ENCODE measurements at places on chromosomes 2 and 18.
A peak's percentile ranks its signal among the peaks of the same experiment; 100 is the strongest.

DNA sequence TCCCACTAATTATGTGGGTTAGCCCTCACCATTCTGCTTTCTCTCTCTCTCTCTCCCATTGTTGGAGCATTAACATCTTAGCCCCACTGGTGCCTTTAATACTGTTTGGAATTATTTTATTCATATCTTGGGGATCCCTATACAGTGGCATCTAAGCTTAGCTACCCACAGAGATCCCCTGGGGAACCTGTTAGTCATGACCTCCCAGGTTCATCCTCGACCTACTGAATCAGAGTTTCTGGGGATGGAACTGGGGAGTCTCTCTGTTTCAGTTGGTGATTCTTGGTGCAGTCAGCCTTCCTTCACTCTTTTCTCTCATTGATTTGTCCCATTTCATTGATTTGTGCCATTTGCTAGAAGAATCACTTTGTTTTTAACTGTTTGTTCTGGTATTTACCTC is 137.3 kb downstream of the PLCL1 start:
- no peak for DNase-seq

GRCh38 chr18:22170421-22171257 is 1.2 kb downstream of the GATA6 start:
- no peak for DNase-seq

DNA sequence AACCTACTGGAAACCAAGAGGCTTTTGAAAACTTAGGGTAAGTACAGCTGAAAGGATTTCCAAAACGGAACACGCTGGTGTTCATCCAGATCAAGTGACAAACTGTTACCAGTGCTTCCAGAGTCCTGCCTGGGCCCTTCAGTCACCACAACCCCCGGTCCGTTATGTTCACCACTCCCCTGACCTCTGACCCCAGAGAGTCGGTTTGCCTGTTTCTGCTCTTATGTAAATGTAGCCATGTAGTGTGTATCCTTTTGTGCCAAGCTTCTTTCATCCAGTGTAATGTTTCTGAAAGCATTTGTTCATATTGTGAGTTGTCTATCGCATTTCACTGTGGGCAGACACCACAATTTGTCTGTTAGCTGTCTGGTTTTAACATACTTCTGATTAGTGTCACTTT is 217.5 kb downstream of the NCK2 start:
- no peak for DNase-seq

DNA sequence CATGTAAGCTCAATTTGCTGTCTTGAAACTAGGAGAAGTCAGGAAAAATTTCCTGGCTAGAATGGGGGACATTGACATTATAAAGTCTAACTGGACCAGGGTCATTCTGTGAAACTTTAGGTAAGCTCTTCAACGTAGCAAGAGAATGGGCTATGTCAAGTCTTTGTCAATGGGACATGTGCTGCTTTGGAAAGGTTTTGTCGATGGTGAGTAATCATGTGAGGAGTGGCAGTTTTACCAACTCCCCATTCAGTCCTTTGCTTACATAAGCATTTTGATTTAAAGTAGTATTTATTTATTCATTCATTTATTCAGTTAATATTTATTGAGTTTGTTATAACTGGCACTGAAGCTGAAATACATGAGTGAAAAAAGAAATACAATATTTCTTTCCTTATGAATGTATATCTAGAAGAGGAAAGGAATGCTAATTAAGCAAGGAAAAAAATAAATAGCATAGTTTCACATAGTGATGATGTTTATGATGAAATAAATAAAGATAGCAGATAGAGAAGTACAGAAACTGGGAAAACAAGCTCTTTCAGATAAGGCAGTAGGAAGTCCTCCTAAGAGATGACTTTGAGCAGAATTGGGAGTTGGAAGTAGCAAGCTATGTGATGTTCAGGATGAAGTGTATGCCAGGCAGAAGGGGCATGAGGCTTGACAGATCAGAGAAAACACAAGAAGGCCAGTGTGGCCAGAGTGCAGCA is 25.4 kb upstream of the RAB27B start:
- no peak for DNase-seq

GRCh38 chr2:66387016-66387753 is 47.7 kb upstream of the MEIS1 start:
- no peak for DNase-seq

DNA sequence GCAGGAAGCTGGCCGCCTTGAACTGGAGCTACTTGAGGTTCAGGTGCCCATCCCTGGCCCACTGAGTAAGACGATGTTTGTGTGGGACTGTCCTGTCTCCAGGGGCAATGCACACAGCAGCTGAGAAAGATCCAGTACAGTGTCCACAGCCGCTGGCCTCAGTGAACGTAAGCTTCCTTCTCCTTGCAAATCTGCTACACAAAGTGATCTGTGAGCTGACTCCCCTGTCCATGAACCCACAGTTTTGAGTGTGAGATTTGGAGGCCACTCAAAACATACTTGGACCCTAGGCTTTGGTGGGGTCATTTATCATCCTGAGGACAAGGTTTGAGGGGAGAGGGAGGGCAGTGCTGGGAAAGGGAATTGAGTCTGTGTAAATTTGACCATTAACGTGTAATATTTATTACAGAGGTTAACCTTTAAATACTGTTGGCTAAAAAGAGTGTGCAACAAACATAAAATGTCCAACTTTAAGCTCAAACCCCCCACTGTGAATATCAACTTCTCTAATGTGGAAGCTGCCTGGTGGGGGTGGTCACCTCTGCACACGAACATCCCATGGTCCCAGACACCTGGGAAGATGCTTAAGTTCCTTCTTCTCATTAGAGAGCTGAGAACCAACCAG is 4.9 kb upstream of the CYS1 start:
- DNase-seq: no peak

DNA sequence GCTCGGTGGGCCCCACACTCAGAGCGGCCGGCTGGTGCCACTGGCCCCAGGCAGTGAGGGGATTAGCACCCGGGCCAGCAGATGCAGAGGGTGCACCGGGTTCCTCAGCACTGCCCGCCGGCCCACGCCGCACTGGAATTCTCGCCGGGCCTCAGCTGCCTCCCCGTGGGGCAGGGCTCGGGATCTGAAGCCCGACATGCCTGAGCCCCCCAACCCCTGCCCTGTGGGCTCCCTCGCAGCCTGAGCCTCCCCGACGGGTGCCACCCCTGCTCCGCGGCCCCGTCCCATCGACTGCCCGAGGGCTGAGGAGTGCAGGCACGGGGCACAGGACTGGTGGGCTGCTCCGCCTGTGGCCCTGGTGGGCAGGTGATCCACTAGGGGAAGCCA is 37.6 kb upstream of the TWSG1 start:
- no peak for DNase-seq

DNA sequence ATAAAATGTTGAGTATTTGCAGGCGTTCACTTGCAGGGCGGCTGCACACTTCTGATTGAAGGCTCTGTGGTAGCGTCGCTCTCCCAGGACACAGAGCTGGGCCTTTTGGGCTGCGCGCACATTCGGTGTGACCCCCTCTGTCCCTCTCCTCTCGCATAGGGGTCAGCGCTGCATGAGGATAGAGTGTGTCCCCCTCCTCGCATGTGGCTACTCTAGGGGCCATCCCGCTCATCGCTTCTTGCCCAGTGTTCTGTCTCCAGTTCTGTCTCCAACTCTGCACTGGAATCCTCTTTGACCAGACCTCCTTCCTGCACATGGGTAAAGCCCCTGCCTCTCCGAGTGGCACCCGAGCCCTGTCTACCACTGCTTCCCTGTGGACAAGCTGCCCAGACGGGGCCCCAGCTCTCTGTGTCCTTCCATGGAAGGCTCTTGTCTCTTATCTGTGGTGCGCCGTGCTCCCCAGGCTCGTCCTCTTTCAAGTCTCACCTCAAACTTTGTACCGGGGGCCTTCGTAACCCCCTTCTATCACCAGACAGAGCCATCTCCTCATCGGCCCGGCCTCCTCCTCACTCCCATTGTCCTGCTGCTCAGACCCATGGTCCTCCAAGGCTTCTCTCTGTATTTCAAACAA is 278.0 kb upstream of the HDAC4 start:
- peak; percentile 9 for DNase-seq

DNA sequence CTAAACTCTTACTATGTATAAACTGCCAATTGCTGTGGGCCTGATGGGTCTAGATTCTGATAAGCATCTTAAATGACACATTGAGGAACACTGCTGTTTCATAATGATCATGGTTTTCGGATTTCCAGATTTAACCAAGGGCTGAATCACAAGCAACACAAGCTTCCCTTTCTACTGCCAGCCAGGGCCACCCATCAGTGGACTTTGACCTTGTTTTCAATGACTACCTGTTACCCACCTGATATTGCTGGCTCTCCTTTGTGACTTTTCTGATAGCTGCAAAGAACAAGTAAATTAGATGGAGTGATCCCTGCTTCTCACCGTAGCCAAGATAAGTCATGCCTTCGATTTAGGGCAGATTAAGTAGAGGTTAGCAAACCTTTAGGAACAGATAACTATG is 259.0 kb downstream of the PAX3 start:
- DNase-seq: no peak

DNA sequence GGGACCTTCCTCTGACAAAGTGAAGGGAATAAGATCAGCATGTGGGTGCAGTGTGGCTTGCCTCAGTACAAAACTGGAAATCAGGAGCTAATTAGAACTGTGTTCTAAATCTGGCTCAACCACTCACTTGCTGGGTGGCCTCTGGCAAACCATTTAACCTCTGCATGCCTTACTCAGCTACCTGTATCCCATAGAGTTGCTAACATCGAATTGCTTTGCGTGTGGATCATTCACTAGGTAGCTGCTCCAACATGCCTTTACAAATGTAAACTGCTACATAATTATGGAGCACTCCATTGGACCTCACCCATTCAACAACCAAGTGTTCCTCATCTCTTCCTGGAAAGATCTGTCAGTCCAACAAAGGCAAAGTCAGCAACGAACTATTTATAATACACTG is 19.0 kb downstream of the PLEKHM3 start:
- no peak for DNase-seq

GRCh38 chr18:21489119-21489750 is 111.3 kb downstream of the ESCO1 start:
- DNase-seq: peak; percentile 59

- DNase-seq: peak; percentile 34
Measured at GRCh38 chr2:26679867-26680266, 12.7 kb upstream of the KCNK3 start.

DNA sequence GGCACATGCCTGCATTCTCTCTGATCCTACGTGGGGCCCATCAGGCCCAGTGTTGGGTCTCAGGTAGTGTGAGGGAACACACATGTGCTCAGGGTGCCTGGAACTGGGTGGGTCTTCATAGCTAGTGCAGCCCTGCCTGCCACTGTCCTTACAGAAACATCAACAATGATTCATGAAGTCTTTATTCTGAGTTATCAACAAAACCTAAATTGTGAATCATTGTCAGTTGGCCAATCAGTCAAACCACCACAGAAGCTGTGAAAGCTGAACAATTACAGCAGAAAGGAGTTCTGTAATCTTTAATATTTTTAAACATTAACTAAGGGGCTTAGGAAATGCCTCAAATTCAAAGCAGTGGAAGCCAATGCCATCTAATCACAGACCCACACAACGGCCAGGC is 82.8 kb upstream of the ZNF521 start:
- no peak for DNase-seq

- DNase-seq: no peak
Measured at GRCh38 chr2:170115501-170116229, 62.3 kb upstream of the MYO3B start.

DNA sequence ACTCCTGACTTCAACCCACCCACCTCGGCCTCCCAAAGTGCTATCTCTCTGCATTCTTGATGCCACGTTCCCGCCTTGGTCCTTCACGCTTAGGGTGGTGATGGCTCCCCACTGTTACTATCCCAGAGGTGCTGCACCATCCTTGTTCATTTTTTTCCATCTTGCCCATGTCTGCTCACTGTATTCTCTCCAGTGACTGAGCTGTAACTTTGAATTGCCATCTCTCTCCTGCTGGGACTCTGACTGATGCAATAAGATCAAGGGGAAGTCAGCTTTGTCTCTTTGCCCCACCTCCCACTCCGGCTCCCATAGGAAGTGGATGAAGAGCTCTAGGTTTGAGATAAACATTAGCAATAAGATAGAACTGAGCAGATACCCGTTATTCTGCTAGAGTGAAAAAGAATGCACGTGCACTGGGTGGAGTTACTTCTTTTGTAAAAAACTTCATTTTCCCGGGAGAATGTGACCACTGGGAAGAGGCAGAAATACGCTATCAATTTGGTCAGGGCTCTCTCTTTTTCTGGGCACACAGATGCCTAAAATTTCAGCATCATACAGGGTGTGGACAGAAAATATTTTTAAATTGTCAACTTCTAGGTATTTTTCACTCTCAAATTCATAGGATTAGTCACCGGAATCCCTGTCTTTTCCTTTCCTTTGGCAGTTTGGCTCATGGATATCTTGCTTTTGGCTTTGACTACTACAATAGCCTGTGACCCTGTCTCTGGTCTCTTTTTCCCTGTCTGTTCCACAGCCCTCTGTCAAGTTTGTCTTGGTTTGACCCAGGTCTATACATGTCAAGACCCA is 105.4 kb downstream of the POLR1A start:
- no peak for DNase-seq

GRCh38 chr2:242032780-242033656 is 163.5 kb downstream of the RTP5 start:
- peak; percentile 22 for DNase-seq

DNA sequence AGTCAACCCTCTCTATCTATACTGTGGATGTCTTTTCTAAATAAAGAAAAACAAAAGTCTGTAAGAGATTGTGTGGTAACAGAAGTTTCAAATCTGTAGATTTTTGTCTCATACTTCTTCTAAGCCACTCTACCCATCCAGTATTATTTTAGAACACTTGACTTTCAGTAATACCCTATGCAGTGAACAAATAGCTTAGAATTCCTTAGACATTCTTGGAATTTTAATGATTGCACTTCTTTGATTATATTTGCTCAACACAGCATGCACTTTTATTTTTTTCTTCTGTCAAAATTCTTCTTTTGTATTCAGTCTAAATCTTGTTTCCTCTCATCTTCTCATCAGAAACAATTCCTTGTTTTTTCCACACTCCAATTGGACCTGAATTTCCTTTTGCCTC is 1080.2 kb downstream of the SUCLG1 start:
- no peak for DNase-seq

GRCh38 chr2:111705711-111706336 is 178.2 kb downstream of the ANAPC1 start:
- DNase-seq: peak; percentile 33

- no peak for DNase-seq
Measured at GRCh38 chr18:58554404-58554803, 74.5 kb downstream of the ALPK2 start.

DNA sequence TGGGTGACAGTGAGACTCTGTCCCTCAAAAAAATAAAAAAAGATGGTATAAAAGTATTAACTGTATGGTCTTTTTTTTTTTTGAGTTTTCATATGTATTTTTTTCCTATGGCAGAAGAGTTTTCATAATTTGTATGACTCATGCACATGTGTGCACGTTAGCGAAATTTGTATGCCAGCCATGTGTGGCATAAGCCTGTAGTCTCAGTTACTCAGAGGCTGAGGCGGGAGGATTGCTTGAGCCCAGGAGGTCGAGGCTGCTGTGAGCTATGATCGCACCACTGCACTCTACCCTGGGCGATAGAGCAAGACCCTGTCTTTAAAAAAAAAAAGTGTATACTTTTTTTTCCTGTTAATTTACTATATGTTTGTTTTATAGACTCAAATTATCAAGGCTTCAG is 160.8 kb downstream of the TGIF1 start:
- no peak for DNase-seq

GRCh38 chr2:45910473-45911060 is 259.1 kb downstream of the PRKCE start:
- no peak for DNase-seq
